Activated CD8-positive, alpha-beta memory T cell treated with anti-CD3 and anti-CD28 coated beads for 48 hours (primary cell): ENCODE measurements at places on chromosomes 5 and 9.

- no peak for DNase-seq
These were observed 68.8 kb upstream of the NTRK2 start for GRCh38 chr9:84600739-84601138.

GRCh38 chr5:73447530-73448462 lies 781 bp downstream of the FOXD1 start:
- no peak for DNase-seq

DNA sequence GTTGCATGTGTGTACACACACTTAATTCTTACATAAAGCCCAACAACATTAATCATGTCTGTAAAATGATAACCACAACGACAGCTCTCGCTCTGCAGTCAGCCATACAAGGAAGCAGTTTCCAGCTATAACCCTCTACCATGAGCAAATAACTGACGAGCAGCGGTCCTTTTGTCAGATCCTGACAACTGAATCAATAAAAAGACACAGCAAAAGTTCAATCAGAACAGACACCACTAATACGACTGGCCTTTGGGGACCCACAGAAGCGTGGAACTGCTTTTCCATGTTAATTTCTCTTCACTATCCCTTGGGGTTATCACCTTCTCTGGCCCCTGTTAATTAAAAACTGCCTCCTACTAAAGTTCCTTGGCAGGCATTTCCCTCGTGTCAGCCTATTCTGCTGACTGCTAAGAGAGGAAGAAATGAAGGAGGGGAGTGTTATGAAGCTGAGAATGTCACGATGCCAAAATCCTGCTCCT lies 722.8 kb upstream of the GRAMD2B start:
- DNase-seq, result no peak

DNA sequence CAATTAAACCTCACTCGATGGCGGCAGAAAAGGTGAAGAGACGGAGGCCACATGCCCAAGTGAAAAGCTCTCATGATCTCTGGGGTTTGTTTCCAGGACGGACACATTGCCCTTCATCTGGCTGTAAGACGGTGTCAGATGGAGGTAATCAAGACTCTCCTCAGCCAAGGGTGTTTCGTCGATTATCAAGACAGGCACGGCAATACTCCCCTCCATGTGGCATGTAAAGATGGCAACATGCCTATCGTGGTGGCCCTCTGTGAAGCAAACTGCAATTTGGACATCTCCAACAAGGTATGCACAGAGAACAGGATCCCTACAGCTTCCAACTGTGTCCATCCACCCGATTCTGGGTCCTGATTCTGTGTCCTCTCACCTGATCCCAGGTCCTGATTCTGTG lies 74.5 kb upstream of the CTSL start:
- DNase-seq, result no peak

DNA sequence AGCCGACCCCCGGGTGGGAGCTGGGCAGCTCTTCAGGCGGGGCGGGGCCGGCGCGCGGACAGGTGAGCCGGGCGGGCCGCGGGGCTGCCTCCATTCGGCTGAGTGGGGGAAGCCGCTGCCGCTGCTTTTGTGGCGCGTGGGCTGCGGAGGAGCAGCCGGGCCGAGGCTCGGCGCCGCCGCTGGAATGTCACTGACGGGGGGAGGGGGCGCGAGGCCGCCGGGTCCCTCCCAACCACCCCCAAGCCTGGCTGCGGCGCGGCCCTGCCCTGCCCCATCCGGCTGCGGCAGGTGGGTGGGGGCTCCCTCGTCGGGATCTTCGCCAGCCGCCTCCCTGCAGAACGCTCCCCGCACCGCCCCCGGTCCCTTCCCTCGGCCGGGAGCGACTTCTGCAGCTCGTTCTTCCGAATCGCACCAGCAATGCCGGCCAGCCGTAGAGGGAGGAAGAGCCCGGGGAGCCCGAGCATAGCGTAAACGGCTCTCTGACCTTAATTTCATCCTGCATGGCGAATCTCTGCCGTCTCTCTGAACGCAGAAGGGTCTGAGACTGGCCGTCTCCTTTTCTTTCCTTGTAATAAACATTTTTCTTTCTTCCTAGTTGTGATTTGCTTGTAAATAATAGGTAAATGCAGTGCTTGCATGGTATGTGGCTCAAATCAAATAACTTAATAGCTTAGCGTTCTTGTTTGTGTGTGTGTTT lies 505 bp downstream of the SPTAN1 start:
- DNase-seq, result no peak

- no peak for DNase-seq
These were observed 129.1 kb upstream of the BOD1 start for GRCh38 chr5:173745557-173745956.

DNA sequence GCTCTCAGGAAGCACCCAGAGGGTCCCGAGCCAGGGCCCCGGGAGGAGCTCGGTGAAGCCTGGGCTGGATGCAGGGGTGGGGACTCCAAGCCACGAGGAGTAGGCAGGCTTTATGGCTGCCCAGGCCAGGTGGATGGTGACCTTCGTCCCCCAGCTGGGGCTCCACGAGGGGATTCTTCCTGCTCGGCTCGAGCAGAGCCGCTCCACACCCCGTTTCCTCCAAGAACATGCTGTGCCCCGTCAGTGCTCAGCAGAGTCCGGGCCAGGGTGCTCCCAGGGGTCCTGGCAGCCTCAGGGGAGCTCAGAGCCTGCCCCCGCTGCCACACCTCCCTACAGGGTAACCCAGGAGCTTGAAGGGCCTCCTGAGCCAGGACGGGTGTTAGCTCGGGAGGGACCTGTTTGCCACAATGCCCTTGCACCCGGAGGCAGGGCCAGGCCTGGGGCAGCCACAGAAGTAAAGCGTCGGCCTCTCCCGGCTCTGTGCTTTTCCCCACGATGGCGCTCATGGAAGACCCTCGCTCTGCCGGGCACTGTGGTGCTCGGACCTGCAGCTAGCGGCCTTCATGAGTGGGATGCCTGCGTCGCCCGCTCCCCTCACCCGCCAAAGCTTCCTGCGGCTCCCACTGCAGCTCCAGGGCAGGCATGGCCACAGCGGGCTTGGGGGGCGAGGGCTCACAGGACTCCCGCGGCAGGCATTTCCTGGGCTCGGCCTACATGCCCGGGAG lies 86.8 kb downstream of the KCNT1 start:
- DNase-seq, result no peak

DNA sequence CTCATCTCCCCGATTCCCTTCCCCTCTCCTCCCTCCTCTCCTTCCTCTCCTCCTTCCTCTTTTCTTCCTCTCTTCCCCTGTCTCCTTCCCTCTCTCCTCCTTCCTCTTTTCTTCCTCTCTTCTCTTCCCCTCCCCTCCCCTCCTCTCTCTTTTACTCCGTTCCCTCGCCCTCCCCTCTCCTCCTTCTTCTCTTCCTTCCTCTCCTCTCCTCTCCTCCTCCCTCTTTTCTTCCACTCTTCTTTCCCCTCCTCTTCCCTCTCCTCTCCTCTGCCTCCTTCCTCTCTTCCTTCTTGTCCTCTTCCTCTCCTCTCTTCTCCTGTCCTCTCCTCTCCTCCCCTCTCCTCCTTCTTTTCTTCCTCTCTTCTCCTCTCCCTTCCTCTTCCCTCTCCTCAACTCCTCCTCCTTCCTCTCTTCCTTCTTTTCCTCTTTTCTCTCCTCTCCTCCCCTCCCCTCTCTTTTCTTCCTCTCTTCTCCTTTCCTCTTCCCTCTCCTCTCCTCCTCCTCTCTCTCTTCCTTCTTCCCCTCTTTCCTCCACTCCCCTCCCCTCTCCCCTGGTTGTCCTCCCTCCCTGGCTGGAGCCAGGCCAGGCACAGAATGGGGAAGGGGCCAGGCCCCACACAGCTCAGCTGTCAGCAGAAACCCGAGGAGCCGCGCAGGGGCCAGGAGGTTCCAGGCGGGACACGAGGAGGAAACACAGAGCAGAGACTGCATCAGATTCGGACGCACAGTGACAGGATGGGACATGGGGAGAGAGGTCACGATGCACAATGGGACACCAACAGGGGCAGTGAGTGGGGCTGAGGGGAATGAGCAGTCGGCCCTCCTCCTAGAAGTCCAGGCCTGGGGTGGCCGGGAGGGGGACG lies 48.0 kb downstream of the CAMK2A start:
- no peak for DNase-seq

DNA sequence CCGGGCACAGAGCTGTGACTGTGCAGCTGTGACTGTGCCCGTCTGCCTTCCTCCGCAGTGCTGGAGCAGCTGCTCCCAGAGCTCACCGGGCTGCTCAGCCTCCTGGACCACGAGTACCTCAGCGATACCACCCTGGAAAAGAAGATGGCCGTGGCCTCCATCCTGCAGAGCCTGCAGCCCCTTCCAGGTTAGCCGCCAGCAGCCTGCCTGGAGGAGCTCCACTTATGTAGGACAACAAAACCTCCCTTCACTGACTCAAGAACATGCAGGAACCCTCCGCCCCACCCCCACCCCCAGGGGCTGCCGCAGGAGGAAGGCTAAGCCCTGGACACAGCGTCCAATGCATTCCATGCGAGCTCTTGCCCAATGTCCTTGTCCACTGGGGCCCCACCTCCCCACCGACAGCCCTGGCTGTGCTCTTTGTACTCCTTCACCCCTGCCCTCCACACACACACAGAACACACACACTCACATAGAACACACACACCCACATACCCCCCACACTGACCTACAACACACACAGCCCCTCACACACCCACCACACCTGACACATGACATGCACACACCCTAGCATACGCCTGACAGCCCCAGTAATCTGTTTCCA lies 27.9 kb downstream of the AFAP1L1 start:
- DNase-seq, result no peak

DNA sequence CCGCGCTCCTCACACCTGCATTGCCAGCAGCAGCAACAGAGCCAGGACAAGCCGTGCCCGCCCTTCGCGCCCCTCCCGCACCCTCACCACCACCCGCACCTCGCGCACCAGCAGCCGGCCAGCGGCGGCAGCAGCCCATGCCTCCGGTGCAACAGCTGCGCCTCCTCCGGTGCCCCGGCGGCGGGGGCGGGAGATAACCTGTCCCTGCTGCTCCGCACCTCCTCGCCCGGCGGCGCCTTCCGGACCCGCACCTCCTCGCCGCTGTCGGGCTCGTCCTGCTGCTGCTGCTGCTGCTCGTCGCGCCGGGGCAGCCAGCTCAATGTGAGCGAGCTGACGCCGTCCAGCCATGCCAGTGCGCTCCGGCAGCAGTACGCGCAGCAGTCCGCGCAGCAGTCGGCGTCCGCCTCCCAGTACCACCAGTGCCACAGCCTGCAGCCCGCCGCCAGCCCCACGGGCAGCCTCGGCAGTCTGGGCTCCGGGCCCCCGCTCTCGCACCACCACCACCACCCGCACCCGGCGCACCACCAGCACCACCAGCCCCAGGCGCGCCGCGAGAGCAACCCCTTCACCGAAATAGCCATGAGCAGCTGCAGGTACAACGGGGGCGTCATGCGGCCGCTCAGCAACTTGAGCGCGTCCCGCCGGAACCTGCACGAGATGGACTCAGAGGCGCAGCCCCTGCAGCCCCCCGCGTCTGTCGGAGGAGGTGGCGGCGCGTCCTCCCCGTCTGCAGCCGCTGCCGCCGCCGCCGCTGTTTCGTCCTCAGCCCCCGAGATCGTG lies 517 bp downstream of the KCNN2 start:
- no peak for DNase-seq

GRCh38 chr9:14749741-14750211 lies 27.2 kb upstream of the CER1 start:
- no peak for DNase-seq

- no peak for DNase-seq
These were observed 68.0 kb upstream of the MAMDC2 start for GRCh38 chr9:69975681-69976080.

DNA sequence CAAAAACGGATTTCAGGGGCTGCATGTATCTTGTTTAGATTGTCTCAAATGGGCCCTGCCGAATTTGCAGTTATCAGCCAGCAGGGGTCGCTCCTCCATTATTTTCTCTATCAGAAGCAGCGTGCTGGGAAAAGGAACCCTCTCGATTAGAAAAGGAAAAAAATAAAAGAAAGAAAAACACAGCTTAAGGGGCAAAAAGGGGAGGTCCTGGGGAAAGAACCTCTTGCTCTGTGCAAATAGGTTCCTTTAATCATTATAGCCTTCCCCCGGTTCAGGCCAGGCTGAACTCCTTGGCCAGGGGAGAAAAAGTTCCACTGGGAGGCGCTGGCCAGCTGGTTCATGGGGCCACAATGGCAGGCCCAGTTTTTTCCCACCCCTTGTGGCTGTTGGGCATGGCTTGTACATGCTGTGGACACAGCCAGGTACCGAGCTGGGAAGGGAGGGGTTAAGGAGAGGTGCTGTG lies 25.0 kb upstream of the CAPSL start:
- no peak for DNase-seq

DNA sequence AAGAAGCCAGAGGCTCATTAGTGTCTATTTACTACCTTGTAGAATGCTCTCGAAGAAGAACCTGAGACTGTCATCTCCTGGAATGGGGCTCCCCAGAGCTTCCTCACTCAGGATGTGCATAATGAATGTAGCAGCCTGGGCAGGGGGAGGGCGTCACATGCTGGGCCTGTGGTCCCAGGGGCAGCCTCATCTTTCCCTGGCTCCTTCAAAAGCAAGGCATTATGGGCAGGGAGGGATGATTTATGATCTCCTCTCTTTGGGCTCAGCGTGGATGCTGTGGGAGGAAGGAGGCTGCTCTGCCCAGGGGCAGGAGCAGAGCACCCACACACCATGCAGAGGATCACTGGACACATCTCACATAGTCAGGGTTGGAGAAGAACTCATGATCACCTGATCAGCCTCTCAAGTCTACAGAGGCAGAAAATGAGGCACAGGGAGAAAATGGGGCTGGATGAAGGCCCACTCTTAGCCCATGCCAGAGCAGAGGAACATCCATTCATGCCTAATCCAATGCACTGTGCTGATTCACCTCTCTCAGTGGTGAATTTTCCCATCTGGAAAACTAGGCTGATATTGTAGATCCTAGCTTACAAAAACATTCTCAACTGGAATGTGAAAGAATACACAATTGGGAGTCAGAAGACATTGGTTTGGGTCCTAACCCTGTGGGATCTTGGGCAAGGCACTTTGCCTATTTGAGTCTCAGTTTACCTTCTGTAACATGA lies 173.7 kb downstream of the CARTPT start:
- DNase-seq, result no peak

- no peak for DNase-seq
These were observed 8.0 kb downstream of the EBF1 start for GRCh38 chr5:159091596-159092331.

- DNase-seq, result no peak
These were observed 5.7 kb downstream of the EDIL3 start for GRCh38 chr5:84378961-84379360.

DNA sequence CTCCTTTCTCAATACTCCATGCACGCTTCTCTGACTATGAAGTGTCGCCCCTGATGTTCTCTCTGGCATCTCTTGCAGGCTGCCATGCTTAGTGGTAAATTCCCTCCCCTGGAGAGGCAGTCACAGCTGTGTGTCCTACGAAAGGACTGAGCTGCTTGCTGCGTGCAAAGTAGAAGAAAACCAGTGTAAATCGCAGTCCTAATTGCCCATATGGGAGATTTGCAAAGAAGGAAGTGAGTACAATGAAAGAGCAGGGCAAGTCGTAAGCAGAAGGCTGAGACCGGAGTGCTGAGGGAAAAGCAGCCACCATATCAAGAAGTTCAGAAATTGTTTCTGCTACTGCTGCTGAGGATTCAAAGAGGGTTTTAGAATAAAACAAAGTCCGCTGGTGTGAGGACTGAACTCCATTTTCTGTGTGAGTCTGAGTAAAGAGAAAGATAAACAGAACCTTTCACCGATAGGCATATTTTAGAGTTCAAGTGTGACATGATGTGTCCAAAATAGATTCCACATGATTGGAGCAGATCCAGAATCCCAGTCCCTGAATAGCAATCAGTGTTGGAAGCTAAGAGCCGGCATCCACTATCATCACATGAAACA lies 507.8 kb upstream of the MPDZ start:
- no peak for DNase-seq
